ENCODE measurements at places on chromosomes 16 and 17.

GRCh38 chr17:50266384-50267073, 7.7 kb upstream of the TMEM92 start:
- no peak for DNase-seq

DNA sequence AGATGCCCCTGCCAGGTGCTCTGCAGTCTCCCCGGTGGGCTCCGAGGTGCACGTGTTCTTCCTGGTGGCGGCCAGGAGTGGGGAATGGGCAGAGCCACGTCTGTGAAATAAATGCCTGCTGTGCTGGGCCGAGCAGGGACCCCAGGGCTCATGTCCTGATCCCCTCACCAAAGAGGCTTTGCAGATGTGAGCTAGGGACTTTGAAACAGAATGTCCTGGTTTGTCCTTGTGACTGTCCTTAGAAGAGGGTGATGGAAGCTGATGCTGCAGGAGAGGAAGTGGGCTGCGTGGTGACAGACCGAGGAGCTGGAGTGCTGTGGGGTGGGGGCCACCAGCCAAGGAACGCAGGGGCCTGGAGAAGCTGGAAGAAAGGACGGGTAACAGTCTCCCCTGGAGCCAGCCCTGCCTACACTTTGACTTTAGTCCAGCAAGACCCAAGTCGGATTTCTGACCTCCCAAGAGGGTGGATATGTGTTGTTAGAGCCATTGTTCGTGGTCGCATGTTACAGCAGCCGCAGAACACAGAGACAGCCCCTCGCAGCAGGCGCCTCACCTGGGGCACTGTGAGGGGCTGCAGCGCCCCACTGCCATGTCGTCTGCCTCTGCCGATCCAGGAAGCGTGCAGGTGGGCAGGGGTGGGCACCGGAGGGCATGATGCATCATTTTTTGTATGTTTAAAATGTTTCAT, 217.9 kb upstream of the CIBAR2 start:
- peak; percentile 33 for DNase-seq

- DNase-seq = no peak
Measured at GRCh38 chr16:89183975-89184676, 12.6 kb downstream of the CDH15 start.

DNA sequence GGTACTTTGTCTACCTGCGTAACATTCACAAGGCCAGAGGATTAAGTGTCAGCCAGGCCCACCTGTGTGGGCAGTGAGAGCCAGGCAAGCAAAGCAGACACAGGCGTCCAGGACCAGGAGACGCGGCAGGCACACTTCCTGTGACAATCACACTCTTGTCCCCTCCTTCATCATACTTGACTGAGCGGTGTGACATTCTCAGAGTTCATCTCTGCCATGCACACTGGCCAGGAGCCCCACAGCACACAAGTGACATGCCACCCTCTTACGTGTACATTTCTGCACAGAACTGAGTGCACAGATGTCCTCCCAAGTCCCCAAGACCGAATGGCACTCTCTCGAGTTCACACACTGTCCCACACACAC, 8.7 kb downstream of the PPP1R9B start:
- no peak for DNase-seq

GRCh38 chr17:32266389-32267301, 1.0 kb downstream of the RHBDL3 start:
- DNase-seq = peak; percentile 53

GRCh38 chr17:7318121-7318860, 3.1 kb upstream of the GPS2 start:
- no peak for DNase-seq

- no peak for DNase-seq
Measured at GRCh38 chr16:20441191-20441590, 10.1 kb upstream of the ACSM2A start.

DNA sequence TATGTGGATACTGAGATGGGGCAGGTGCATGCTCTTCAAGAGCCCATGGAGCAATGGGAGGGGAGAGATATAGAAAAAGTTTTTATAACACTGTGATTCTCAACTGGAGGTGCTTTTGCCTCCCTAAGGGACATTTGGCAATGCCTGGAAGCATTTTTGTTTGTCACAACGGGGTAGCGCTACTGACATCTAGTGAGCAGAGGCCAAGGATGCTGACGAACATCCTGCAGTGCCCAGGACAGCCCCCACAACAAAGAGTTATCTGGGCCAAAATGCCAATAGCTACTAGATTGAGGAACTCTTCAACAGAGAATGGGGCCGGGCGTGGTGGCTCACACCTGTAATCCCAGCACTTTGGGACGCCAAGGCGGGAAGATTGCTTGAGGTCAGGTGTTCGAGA, 67.2 kb upstream of the CLEC3A start:
- peak; percentile 45 for DNase-seq

- peak; percentile 34 for DNase-seq
Measured at GRCh38 chr17:74812109-74813009, 36.2 kb upstream of the NAT9 start.

GRCh38 chr17:38357486-38358123, 6.0 kb downstream of the SOCS7 start:
- DNase-seq = no peak

GRCh38 chr17:42774066-42774745, 957 bp downstream of the VPS25 start:
- DNase-seq = no peak

- DNase-seq = peak; percentile 55
Measured at GRCh38 chr17:51258756-51259563, 889 bp downstream of the MBTD1 start.

DNA sequence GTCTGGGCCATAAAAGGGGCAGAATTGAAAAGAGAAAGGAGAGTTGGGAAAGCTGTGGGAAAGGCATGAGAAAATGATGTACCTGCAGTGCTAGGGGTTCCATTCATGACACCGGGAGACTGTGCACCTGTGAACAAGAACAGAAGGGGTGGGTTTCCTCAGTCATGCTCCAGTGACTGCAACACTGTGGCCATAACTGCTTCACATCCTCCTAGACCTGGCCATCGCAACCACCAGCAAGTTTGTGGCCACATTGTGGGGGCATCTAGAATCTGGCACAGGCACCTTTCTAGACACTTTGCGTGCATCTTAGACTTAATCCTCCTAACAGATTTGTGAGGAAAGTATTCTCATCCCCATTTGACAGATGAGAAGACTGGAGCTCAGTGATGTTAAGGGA, 12.7 kb downstream of the GP2 start:
- no peak for DNase-seq

DNA sequence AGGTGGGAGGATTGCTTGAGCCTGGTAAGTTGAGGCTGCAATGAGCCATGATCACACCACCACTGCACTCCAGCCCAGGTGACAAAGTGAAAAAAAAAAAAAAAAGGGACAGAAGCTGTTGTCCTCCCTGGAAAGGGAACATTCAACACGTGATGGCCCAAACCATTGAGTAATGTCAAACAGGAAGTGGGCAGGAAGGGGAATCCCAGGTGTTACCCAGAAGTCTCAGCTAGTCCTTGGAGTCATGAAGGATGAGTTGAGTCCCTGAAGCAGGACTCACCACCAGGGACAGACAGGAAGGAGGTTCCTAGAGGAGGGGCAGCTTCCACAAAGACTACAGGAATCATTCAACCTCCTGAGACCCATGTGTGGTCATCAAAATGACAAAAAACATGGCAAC, 19.8 kb upstream of the CMIP start:
- peak; percentile 63 for DNase-seq

- peak; percentile 44 for DNase-seq
Measured at GRCh38 chr16:81996664-81997509, 14.4 kb downstream of the SDR42E1 start.

GRCh38 chr17:78875363-78876093, 27.5 kb downstream of the CEP295NL start:
- DNase-seq = peak; percentile 49

DNA sequence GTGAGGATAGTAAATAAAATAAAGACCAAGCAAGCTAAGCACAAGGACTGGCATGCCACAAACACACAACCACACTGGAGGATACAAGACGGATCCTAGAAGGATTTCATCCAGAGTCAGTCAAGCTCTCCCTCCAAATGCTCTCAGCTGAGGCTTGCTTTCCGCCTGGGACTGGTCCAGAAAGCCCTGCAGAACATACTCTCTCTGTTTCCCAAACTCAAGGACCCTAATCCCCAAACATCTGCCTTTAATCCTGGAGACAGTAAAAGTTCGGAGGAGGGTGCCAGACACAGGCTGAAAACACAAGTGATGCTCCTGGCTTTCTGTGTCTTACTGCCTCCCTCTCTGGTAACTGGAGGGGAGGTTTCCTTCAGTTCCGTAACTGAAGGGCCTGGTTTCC, 5.3 kb upstream of the HSD11B2 start:
- DNase-seq = no peak

GRCh38 chr17:15341385-15341849, at the start of gene TEKT3:
Gene TEKT3, minus strand, starts transcription at chr17:15341597. Its CDS starts 10,012 bp downstream, at chr17:15331585.
- no peak for DNase-seq

DNA sequence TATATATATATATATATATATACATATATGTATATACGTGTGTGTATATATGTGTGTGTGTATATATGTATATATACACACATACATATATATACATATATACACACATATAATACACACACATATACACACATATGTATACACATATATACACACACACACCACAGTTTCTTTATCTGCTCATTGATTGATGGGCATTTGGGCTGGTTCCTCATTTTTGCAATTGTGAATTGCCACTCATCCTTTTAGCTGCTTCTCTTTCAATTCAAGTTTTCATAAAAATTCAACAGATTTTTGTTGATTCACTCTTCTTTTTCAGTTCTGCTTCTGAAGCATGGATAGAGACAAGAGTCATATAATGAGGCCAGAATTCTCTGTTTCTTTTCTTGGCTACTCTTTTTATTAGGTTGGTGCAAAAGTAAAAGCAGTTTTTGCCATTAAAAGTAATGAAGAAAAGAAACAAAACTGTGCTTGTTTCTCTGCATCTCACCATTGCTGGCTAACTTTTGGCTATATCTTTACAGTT, 44.5 kb downstream of the SLFN5 start:
- DNase-seq = no peak

GRCh38 chr17:6084311-6085161, 14.4 kb downstream of the WSCD1 start:
- no peak for DNase-seq

DNA sequence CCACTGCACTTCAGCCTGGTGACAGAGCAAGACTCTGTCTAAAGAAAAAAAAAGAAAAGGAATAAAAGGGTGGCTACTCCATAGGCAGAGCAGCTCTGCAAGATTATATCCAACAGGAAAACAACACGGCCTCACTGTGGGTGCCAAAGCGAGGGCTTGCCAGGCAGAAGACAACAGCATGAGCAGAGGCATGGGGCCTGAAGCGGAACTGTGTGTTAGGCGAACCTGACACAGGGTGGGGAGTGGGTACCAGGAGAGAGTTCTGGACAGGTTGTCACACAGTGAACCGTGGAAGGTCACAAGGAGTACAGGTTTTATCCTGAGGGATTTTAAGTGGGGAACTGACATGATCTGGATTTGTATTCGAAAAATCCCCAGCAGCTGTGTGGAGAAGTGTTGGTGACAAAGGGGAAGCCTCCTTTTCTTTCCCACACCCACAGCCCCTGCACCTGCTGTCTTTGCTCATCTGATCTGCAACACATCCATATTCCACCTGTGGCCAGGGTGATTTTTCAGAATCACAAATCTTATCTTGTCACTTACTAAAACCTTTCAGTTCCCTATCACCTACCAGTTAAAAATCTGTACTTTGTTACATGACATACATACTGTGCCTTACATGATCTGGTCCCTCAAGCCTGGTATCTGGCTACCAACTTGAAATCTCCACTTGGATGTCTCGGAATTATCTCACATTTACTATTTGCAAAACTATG, 23.2 kb upstream of the ARHGAP17 start:
- DNase-seq = no peak

- peak; percentile 40 for DNase-seq
Measured at GRCh38 chr17:36546418-36547093, 1.8 kb downstream of the GGNBP2 start.

DNA sequence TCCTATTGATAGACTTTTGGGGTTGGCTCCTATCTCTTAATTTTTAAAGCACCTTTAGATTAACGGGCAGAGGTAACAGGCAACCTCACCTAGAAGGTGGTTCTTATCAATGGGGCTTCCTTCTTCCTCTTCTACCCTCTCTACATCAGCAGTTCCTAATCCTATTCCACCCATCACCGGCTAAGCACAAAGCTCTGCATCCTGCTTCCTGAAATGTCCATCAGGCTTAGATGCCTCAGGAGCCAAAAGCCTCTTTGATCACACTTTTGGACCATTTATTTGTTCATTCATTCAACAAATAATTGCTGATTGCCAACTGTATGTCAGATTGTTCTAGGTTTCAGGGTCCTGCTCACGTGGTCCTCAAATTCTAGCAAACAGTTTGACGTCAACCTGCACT, 586.0 kb downstream of the TOX3 start:
- DNase-seq = no peak

- DNase-seq = no peak
Measured at GRCh38 chr16:72137380-72138063, 34.4 kb downstream of the PMFBP1 start.

GRCh38 chr17:38579934-38580333, 25.8 kb downstream of the SRCIN1 start:
- peak; percentile 62 for DNase-seq

DNA sequence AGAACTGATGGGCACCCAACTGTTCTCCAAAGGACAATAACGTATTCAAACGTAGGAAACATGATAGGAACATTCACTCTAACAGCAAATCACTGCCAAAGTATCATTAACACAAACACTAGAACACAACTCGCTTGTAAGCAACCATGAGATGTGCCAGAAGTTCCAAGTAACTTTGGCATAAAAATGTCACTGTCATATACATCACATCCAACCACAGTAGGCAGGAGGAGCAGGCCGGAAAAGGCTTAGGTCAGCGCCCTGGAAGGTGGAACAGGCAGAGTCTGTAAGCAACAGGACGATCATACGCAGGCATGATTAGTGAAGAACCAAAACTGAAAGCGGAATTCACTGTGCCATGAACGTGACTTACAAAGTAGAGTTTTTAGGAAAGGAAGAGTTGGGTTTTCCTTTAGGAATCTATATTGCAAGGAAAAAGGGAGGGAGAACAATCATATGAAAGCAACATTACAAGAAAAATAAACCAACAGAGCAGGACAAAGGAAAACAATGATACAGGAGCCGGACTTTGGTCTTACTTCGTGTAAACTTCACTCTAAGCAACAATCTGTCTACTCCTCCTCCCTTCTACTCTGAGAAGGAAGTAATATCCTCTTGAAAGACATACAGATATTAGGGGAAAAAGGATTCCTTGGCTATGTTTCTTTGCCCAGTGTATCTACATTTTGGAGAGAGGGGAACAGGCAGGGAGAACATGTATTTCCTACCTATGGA, 52.3 kb downstream of the YWHAE start:
- no peak for DNase-seq

DNA sequence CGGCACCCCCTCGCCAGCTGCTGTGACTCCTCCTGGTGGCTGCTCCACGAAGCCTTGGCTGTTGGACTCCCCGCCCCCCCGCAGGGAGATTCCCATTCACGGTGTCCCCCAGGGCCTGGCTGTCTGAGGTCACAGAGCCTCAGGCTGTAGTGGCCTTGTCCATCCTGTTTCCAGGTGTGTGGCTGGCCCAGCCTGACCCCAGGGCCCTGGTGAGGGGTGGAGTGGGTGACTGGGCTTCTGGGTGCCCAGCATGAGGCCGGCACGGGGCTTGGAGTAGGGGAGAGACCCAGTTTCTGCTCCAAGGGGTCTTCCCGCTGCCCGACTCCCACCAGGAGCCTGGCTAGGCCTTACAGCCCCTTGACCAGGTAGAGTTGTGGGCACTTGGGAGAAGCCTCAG, 10.4 kb downstream of the PRSS27 start:
- DNase-seq = no peak

- DNase-seq = no peak
Measured at GRCh38 chr17:57234061-57234738, 22.1 kb upstream of the MSI2 start.

All from NB4 (cell line).